Iris pigment epithelial cell (primary cell): ENCODE measurements at places on chromosomes 5 and 9.

DNA sequence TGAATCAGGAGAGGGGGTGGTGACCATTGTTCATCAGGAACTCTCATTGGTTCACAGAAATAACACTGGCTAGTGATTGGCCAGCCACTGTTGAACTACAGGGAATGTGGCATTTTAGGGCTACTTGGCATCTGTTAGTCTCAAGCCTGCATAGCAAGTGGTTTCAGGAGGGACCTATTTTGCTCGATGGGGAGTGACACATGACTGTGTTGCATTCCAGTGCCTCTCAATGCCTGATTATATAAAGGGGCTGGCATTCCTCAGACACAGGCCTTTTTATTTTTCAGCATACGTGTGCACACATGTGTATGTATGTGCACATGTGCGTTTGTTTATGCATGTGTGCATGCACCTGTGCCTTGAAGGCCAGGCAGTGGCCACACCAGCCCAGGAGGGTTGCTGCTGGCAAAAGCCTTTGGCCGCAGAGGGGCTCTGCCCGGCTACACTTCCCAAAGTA, 23.2 kb downstream of the FGD3 start:
- peak; percentile 28 for DNase-seq

DNA sequence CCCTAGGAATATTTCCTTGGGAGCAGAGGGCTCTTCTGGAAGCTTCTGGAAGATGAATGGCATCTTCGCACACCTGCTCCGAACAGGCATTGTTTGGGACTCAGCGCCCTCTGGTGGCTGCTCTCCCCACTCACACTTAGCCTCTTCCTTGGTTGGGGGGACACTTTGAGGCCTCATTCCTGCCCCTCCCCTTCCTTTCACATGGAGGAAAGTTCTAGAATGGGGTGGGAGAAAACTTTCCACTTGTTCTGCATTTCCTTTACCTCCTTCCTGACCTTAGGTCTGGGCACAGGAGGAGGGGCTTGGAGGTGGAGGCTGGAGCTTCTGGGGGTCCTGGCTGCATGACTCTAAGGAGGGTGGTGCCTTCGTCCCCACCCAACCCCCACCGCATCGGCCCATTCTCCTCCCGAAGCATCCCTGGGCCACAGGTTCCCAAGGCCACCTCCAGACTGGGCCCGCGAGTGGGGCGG, 19.3 kb upstream of the SMIM32 start:
- peak; percentile 38 for DNase-seq

- DNase-seq: no peak
Measured at GRCh38 chr9:81375187-81376100, 313.9 kb downstream of the TLE1 start.

- no peak for DNase-seq
Measured at GRCh38 chr9:88664773-88665172, 129.8 kb downstream of the NXNL2 start.

- DNase-seq: no peak
Measured at GRCh38 chr5:126520593-126520953, 74.4 kb downstream of the ALDH7A1 start.

DNA sequence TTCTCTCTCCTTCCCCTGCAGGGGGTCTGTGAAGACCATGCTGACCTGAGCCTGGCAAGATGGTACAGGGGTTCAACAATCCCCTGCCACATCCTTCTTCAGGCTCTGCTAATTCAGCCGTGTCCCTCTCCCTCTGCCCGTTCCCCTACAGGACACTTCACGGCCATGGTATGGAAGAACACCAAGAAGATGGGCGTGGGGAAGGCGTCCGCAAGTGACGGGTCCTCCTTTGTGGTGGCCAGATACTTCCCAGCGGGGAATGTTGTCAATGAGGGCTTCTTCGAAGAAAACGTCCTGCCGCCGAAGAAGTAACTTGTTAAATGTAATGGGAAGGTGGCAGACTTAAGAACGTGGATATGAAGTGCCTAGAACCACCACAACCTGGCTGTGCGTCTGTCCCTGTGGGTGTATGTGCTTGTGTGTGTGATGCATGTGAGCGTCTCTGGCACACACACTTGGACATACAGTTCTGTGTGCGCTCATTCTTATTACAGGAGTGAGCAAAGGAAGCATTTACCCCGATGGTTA, 6.9 kb upstream of the CCIN start:
- DNase-seq: no peak

GRCh38 chr5:37838933-37839341, 904 bp downstream of the GDNF start:
- no peak for DNase-seq

GRCh38 chr5:72817671-72818266, 1.3 kb downstream of the TNPO1 start:
- no peak for DNase-seq

GRCh38 chr9:132006677-132007370, 72.8 kb downstream of the MED27 start:
- DNase-seq: peak; percentile 63

DNA sequence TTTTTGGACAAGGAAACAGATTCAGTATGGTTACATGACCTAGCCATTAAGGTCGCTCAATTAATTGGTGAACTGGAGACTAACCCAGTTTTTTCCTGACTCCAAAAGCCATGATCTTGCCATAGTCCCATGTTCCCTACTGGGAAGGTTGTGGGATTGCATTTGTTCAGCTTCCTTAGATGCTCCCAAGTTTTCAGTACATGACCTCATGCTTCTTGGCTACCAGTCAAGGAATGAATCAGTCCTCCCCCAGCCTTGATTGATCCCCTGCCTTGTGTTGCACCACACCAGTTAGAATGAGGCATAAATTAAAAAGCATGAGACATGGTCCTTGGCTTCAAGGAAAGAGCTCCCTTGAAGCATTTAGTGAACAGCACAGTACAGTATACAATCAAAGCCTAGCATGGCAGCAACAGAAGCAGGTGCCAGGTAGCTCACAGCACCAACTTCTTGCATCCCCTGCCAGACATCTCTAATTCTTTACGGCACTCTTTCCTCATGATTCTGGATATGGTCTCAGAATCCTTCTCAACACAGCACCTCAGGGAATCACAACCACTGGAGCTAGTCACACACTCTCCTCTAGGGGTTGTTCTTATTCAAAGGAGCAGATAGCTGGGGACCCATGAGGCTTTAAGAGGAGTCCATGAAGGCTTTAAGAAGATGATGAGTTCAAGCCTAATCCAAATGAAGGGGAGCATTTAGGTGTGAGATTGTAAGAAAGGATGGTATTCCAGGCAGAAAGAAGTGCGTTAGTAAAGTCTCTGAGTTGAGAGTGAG, 295.5 kb upstream of the CLINT1 start:
- peak; percentile 94 for DNase-seq

DNA sequence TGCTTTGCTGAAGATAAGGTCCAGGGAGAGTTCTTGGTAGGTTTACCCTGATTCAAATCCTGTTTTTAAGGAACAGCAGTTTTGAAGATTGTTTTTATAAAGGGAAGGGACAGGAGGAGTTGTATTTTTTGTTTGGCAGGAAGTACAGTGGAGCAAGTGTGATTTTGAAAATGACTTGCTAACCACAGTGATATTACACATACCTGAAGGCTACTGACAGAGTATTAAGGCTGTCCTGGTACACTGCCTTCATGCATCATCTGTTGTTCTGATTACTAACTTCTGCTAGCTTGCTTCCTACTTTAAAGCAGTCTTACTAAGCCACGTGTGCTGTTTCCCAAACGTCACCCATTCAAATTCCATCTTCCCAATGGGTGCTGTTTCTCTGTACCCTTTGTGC, 559.5 kb upstream of the SGCD start:
- DNase-seq: no peak

GRCh38 chr5:113043491-113043931, 66.9 kb downstream of the DCP2 start:
- DNase-seq: no peak
